PC-9 (cell line): ENCODE measurements at places on chromosomes 12 and 14. TPM values are rescaled to one million over a fixed set of nuclear protein-coding genes. Genes with fewer than 3 reads are reported as not detected.

DNA sequence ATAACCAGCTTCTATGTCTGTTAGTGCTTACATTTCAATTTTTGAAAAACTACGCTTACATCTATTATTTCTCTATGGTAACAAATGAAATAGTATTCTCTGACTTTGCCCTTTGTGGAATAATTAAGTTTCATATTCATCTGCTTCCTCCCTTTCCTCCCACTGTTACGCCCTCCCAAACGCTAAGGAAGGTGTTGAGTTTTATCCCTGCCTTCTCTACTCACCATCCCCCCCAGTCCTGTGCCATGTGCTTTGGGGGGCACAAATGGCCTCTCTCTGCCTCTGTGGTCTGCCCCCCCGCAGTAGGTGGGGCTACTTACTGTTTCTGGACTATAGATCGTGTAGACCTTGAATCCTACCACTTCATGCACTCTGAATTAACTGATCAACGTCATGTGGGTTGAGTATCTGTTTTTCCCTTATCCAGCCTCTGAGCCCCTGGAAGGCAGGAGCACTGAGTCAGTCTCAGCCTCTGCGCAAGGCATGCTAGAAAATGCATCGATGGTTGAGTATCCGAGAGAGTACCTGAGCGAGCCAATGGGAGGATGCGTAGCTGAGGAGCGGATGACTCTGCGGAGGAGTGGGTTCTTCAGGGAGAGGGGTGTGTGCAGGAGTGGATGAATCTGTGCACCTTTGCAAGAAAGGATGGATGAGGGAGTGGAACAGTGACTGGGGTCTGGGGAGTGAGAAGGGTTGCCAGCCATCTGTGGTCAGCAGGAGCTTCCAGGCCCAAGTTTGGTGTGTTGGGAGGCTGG lies 114.5 kb upstream of the RTL1 start:
- H3K36me3 ChIP-seq: no peaks in the 10 kb centered on the region
- H3K4me3 ChIP-seq: no peak overlapping the region
- peaks cover 11% of the 10 kb centered on the region; the same call in 1 of the 2 replicates for H3K27me3 ChIP-seq
- no peak for DNase-seq
- H3K4me1 ChIP-seq: no peaks in the 10 kb centered on the region

DNA sequence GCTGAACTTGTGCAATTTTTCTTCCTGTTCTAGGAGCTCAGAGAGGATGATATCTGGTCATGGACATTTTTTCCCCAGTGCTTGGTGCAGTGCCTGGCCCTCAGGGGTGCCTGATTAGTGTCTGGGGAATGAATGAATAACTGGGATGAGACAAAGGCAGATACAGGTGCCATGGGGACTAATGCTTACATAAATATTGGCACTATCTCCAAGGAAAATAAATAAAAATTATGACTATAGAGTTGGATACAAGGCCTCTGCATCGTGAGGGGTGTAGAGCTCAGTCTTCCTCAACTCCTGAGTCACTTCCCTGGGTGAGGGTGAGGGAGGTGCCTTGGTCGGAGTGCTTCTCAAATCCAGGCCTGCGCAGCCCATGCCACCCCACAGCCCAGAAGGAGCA lies 188.6 kb downstream of the KCNA5 start:
- H3K4me3 ChIP-seq: no peak overlapping the region
- no peaks in the 10 kb centered on the region for H3K36me3 ChIP-seq
- H3K27ac ChIP-seq: no peak overlapping the region

- H3K27me3 ChIP-seq: no peaks in the 10 kb centered on the region
- DNase-seq: no peak
- no peak overlapping the region for H3K27ac ChIP-seq
- no peaks in the 10 kb centered on the region for H3K36me3 ChIP-seq
Measured at GRCh38 chr12:70555081-70555480, 82.1 kb downstream of the PTPRB start.

DNA sequence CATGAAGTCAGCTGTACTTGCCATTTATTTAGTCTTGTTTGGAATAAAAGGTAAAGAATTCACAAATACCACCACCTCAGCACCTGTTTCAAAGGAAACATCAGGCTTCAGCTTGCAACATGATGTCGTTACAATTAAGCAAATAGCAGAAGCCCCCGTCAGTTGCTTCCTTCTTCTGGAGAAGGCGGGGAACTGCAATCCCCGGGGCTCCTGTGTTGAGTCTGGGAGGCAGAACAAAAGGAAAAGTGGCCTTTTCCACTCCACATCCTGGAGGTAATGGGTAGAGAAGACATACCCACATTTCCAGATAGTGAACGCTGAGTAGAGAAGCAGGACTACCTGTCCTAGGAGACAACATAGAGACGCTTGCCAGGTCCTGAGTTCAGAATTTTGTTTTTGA lies 92.8 kb downstream of the DNAH10 start:
- no peaks in the 10 kb centered on the region for H3K36me3 ChIP-seq
- H3K27ac ChIP-seq: no peak overlapping the region
- peaks cover 78% of the 10 kb centered on the region for H3K27me3 ChIP-seq
- H3K4me3 ChIP-seq: no peak overlapping the region

DNA sequence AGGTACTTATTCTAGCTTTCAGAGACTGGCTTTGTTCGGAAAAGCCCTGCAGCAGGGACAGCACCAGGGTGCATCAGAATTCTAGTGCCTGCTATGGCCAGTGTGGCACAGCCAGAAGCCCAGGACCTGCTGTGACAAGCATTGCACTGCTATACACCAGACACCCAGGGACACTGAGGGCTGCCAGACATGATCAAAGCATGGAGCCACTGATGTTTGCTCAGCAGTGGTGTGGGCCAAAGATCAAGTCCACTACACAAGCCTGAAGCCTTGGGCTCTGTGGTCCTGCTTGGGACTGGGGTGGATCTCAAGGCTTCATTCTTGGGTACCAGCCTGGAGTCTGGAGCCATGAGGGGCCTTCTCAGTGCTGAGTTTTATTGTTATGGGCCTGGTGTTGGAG lies 36.1 kb upstream of the CDKN3 start:
- H3K27me3 ChIP-seq: no peaks in the 10 kb centered on the region
- peaks cover 15% of the 10 kb centered on the region; the same call in 1 of the 2 replicates for H3K4me1 ChIP-seq
- no peak overlapping the region for H3K27ac ChIP-seq
- no peak overlapping the region for H3K4me3 ChIP-seq
- no peak for DNase-seq
- H3K36me3 ChIP-seq: no peaks in the 10 kb centered on the region

- H3K4me3 ChIP-seq: no peak overlapping the region
- H3K4me1 ChIP-seq: no peaks in the 10 kb centered on the region
- no peaks in the 10 kb centered on the region for H3K36me3 ChIP-seq
- H3K27me3 ChIP-seq: no peaks in the 10 kb centered on the region
Measured at GRCh38 chr14:45947830-45948229, 694.8 kb upstream of the MIS18BP1 start.

GRCh38 chr14:30240018-30240417 lies 312.4 kb upstream of the PRKD1 start:
- DNase-seq: no peak
- H3K36me3 ChIP-seq: no peaks in the 10 kb centered on the region
- no peaks in the 10 kb centered on the region for H3K4me1 ChIP-seq
- H3K27ac ChIP-seq: no peak overlapping the region

DNA sequence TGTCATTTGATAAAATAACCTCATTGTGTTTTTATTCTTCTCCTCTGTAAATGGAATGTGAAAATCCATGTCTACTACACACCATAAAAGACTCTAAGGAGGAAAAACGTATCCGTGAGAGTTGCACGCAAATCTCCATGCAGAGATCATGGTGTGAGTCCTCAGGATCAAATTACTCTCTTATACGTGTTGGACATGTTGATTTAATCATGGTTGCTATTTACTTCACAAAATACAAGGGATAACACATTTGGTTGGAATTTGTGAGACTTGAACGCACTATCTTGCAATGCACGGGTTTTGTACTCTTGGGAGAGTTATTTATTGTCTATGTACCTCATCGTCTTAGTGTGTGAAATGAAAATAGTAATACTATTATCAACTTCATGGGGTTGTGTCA lies 128.0 kb upstream of the RASSF8 start:
- no peaks in the 10 kb centered on the region for H3K27me3 ChIP-seq
- H3K4me3 ChIP-seq: no peak overlapping the region
- DNase-seq: no peak
- no peak overlapping the region for H3K27ac ChIP-seq

DNA sequence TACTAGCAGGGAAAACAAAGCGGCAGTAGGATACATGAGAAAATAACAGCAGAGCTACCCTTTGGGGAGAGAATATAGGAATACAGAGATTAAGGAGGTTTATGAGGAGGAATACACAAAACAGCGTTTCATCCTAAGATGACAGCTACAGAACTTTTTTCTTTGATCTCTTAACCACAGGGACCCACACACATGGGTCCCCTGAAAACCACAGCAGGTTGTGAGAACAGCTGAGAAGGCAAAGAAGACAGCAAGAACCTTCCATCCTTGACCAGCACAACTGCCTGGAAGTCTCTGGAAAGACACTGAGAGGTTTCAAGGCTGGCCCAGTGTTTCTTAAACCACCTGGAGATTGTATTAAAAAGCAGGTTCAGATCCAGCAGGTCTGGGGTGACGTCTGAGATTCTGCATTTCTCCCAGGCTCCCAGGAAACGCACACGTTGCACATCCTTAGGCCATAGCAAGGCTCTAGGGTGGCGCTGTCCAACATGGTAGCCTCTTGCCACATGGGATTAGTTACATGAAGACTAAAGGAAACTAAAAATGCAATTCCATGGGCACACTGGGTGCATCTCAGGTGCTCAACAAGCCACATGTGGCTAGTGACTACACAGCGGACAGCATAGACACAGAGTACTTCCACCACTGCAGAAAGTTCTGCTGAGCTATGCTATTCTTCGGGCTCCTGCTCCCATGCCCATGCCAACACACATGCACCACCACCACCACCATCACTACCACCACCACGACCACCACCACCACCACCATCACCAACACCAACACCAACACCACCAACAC lies 92.3 kb downstream of the FOXN3 start:
- 0 out of 2 replicates have a peak, but pooled peaks cover 10% of the 10 kb centered on the region for H3K27me3 ChIP-seq
- H3K4me1 ChIP-seq: no peaks in the 10 kb centered on the region
- H3K36me3 ChIP-seq: no peaks in the 10 kb centered on the region
- H3K27ac ChIP-seq: no peak overlapping the region
- no peak for DNase-seq

- H3K4me1 ChIP-seq: no peaks in the 10 kb centered on the region
- H3K27me3 ChIP-seq: no peaks in the 10 kb centered on the region
- no peak overlapping the region for H3K4me3 ChIP-seq
- H3K36me3 ChIP-seq: peaks cover 9% of the 10 kb centered on the region
- H3K27ac ChIP-seq: no peak overlapping the region
Measured at GRCh38 chr14:101926085-101926484, 38.3 kb upstream of the DYNC1H1 start.

KRT79 gene
- 0.28 TPM in 1 of 2 replicates, not detected in the other for total RNA-seq

DNA sequence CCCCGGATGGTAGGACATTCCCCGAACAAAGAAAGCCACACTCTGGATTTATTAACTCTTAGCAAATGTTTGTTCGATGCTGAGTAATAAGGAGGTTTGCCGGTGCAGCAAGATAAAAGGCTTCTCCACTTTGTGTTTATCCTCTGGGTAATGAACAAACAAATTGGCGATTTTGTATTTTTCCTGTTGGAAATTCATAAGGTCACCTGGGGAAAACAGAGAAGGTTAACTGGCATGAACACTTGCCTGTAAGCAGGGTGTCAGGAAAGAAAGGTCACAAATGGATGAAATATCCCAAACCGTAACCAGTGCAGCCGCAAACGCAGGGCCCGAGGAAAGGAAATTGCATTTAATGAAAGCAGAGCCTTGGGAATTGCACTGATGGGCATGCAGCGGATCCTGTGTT lies 132.8 kb downstream of the RMST start:
- no peaks in the 10 kb centered on the region for H3K4me1 ChIP-seq
- H3K4me3 ChIP-seq: no peak overlapping the region
- DNase-seq: no peak
- no peaks in the 10 kb centered on the region for H3K36me3 ChIP-seq

DNA sequence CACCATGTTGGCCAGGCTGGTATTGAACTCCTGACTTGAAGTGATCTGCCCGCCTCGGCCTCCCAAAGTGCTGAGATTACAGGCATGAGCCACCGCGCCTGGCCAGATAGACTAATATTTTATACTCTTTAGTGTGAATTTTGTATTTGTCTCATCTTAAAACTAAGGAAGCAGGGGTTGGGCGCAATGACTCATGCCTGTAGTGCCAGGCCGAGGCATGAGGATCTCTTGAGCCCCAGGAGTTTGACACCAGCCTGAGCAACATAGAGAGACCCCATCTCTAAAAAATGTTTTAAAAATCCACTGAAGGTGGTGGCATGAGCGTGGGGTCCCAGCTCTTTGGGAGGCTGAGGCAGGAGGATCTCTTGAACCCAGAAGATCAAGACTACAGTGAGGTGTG lies 9.0 kb downstream of the DYNC1H1 start:
- DNase-seq: no peak
- peaks cover 72% of the 10 kb centered on the region for H3K4me1 ChIP-seq
- H3K36me3 ChIP-seq: peaks cover 51% of the 10 kb centered on the region
- H3K27ac ChIP-seq: peak overlapping the region; percentile 96

STAC3 gene
- 1.3 and 2.2 TPM in 2 replicates for total RNA-seq

DNA sequence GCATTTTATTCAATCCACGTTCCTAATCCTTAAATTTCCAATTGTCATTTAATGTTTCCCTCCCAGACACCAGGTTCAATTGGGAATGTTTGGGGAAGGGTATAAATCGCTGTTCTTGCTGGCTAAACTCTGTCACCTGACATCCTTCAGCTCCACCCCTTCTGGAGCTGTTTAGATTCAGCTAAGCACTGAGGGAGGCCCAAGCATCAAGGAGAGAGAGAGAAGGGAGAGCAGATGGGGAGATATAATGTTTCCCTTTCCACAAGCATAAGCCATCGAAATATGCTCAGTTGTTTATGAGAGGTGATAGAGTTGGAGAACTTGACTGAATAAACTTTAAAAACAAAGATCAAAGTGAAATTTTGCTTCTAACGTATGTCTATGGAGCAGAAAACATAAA lies 1.8 kb downstream of the ABCC9 start:
- H3K27me3 ChIP-seq: no peaks in the 10 kb centered on the region
- H3K4me1 ChIP-seq: no peaks in the 10 kb centered on the region
- H3K27ac ChIP-seq: no peak overlapping the region
- H3K36me3 ChIP-seq: no peaks in the 10 kb centered on the region

GRCh38 chr14:42110167-42110566 lies 503.5 kb downstream of the LRFN5 start:
- no peaks in the 10 kb centered on the region for H3K36me3 ChIP-seq
- H3K4me1 ChIP-seq: no peaks in the 10 kb centered on the region
- no peak overlapping the region for H3K27ac ChIP-seq
- no peak overlapping the region for H3K4me3 ChIP-seq
- no peak for DNase-seq
- no peaks in the 10 kb centered on the region for H3K27me3 ChIP-seq

PPP1R1A gene
- not detected in 2 replicates for total RNA-seq
